Tibial nerve (tissue), 4 donors: ENCODE measurements at places on chromosomes 1 and 21.
A peak's percentile ranks its signal among the peaks of the same experiment; 100 is the strongest.

- peak; percentile 17 for DNase-seq
Observed at GRCh38 chr21:44485254-44485793, 30.0 kb downstream of the LRRC3 start.

- DNase-seq = no peak
Observed at GRCh38 chr1:20883766-20884165, 96.7 kb upstream of the HP1BP3 start.

DNA sequence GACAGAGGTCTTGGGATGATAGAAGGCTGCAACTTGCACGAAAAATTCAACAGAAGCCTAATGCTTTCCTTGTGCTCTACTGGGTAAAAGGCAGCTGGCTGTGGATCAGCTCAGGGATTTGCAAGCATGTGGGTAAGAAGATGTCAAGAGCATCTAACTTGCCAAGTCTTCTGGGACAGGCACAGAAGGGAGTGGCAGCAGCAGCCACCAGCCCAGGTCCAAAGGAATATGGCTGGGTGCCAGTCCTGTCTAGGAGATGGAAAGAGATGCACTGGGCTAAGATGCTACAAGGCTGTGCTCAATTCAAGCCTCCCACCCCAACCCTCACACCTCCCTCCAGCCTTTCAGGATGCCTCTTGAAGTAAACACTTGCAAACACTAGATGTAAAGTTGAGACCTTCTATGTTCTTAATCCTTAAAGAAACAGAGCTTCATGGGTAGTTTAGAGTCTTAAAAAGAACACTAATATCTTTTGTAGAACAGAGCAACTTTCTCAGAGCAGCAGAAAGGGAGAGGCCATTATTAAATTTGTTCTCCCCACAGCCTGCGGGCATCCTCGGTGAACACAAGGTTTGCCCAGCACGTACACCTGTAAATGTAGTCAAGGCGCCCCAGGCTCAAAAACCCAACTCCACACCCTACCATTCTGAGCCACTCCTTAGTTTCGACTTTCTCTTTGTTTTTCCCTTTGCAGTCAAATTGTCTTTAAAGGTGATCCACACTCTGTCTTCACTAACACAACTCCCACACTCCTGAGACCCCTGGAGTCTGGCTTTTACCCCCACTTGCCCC is 64.6 kb upstream of the BCAR3 start:
- no peak for DNase-seq

GRCh38 chr21:44012474-44013379 is 618 bp downstream of the TRAPPC10 start:
- DNase-seq = no peak

DNA sequence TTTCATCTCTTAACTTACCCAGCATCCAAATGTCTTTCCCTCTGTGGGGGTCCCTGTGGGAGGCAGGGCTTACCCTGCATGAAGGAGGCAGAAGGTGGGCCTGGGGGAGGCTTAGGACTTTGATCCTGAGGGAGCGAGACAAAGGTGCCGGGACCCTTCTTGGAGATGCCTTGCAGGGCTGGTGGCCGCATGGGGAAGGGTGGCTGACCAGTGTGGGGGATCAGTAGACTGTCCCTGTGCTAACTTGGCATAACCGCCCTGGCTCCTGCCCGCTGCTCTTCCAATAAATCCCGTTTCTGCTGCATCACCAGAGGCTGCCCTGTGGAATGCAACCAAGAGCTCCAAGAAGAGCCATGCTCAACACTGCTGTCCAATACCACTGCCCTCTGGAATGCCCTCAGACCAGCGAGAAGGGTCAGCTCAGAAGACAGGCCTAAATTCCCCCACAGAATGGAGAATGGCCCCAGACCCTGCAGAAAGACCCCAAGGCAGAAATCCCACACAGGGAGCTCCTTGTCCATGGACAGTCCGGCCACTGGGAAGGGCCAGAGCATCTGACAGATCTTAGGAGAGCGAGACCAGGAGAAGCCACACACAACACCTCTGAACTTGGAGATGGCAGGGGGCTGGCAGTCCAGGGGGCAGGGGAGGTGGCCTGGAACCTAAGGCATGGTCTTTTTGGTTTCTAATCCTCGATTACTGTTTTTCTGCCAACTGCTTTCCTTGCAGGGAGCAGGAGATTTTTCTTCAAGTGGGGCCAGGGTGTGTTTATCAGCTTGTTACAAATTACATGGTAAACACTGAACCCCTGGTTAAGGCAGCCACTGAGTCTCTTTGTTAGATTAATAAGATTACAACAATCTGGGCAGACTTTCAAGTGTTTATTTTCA is 46.7 kb upstream of the DMRTB1 start:
- no peak for DNase-seq

- no peak for DNase-seq
Observed at GRCh38 chr1:201095581-201095980, 16.6 kb downstream of the CACNA1S start.

GRCh38 chr21:38114717-38115333 is 142.0 kb upstream of the KCNJ15 start:
- DNase-seq = no peak

- no peak for DNase-seq
Observed at GRCh38 chr1:222940095-222940494, 125.3 kb downstream of the DISP1 start.

DNA sequence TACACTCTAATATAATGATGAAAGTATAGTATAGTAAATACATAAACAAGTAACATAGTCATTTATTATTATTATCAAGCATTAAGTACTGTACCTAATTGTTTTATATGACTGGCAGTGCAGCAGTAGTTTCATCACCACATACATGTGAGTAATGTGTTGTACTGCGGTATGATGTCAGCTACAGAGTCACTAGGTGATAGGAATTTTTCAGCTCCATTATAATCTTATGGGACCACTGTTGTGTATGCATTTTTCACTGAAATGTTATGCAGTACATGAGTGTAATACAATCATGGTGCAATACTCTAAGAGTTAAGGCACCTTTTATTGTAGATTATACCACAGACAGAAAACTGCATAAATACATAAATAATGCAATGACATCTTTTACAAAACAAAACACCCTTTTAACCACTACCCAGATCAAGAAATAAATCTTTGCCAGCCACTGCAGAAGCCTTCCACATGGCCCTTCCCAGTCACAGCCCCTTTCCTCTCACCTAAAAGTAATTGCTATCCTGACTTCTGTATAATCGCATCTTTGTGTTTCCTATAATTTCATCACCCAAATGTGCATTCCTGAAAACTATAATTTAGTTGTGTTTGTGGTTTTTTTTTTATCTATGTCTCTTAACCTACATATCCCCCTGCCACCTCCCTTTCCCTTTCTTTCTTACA is 16.3 kb downstream of the ABCD3 start:
- no peak for DNase-seq

- no peak for DNase-seq
Observed at GRCh38 chr1:194485432-194485831, 1299.0 kb upstream of the B3GALT2 start.

- DNase-seq = no peak
Observed at GRCh38 chr1:194538453-194538852, 1352.0 kb upstream of the B3GALT2 start.

GRCh38 chr1:7888248-7889081 is 35.6 kb upstream of the UTS2 start:
- DNase-seq = no peak

DNA sequence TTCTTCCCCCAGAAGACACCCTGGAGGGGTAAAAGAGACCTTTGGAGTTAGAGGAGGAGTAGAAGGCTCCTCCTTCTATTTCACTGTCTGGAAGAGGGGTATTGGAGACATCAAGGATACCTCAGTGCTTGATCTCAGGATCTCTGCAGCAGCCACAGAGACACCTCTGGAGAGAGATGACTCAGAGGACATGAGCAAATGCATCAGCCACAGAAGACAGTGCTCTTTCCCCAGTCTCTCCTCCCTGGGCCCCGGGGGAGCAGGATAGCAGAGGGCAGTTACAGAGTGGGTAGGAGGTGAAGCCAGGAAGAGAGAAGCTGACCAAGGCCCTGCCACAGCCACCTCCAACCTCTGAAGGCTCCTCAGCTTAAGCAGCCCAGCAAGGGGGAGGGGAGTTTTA is 15.3 kb upstream of the TEDDM1 start:
- no peak for DNase-seq

DNA sequence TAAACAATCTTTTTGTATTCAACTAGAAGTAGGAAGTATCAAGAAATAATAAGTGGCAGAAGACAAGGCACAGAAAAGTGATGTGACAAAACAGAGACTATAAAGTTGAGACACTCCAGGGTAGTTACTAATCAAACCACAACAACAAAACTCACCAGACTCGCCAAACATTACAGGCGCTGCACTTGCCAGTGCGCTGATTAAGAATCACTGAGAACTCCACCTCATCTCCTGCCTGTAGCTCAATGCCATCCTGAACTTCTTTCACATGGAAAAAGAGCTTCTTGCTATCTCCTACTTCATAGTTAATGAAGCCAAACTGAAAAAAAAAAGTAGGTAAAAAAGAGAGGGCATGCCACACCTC is 2.8 kb upstream of the NRAS start:
- DNase-seq = no peak

DNA sequence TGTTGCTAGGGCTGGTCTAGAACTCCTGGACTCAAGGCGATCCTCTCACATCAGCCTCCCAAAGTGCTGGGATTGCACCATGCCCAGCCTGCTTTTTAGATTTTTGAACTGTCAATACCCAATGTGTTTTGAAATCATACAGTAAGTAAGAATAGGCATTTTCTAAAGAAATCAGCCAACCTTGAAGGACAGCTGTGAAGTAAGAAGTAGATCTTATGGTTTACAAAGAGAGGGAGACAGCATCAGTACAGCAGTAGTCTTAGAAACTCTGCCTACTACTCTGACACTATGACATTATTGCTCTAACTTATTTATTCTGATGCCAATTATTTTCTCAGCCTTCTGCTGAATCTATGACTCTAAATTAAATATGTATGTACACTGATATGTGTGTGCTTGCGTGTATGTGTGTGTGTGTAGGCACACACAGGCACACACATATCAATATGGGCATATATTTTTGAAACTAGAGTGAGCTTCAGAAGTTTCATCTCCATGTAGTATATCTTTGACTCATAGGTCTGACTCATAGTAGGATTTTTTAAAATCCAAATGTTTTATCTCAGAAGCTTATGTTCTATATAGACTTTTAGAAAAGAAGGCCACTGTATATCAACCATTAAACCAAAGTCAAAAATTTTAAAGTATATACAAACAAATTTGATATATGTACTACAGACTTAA is 140.4 kb downstream of the COL24A1 start:
- no peak for DNase-seq

DNA sequence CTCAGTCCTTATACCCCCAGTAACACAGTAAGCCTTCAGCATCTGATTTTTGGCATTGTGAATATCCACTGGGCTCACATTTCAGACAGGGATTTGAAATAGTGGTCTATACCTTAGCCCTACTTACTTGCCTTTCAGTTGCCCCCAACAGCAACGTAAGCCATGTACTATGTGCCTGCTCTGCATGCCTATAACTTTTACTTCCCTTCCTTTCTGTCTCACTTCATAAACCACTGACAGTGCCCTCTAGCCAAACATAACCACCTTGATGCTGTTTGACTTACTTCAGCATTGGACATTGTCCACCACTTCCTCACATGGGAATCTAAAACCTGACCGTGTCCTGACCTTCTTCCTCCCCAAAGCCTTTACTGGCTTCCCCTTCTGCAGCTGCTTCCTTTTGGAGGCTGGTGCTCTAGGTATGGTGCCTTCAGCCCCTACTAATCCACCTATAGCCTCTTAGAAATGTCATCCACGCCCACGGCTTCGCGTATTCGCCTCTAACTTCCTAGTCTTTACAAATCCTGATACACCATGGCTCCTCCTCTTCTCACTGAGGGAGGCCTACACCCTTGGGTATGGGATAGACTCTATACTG is 3.6 kb upstream of the ZNF672 start:
- no peak for DNase-seq

DNA sequence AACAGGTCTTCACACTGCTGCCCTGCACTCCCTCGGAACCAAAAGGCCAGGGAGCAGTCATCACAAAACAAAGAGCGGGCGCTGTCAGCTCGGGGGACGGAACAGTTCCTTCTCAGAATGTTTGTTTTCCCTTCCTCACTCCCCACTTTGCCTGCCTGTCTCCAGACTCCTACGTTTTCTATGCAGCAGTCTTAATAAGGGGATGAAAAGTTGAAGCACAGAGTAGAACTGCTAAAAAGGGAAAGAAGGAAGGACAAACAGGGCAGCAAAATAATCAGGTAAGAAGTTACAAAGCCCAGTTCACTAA is 738 bp upstream of the GPR161 start:
- DNase-seq = no peak

- no peak for DNase-seq
Observed at GRCh38 chr1:66679140-66679539, 73.1 kb upstream of the DYNLT5 start.

GRCh38 chr1:44411861-44412260 is 6.8 kb downstream of the RNF220 start:
- DNase-seq = no peak

DNA sequence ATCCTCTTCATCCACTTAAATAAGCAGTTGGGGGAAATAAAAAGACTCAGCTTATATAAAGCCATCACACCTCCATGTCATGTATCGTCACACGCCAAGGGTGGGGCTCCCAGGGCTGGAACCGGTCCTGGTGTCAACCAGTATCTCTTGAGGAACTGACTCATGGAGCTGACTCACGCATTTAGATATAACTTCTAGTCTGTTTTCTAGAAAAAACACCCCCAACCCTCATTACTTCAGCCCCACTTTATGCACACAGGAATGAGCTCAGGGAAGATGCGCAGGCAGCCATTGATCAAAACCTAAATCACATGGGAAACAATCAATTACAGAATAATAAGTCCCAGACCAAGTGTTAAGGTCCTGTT is 6.9 kb upstream of the IL22RA1 start:
- DNase-seq = no peak

GRCh38 chr1:172342584-172343239 is 77.8 kb upstream of the C1orf105 start:
- no peak for DNase-seq

- DNase-seq = no peak
Observed at GRCh38 chr1:206907304-206907991, 10.2 kb downstream of the IL24 start.

GRCh38 chr21:20250337-20250736 is 747.9 kb upstream of the NCAM2 start:
- DNase-seq = no peak
